ENCODE measurements at places on chromosomes 3 and 15. TPM values are rescaled to one million over a fixed set of nuclear protein-coding genes. Genes with fewer than 3 reads are reported as not detected.

Gene RARB
- total RNA-seq = 8.9 TPM

Gene CORO2B
- total RNA-seq = 7.2 TPM

Gene RGMA
- total RNA-seq = 20.3 TPM

Gene C3orf49
- total RNA-seq = not detected

Gene LIPH
- total RNA-seq = not detected

Gene NEDD4
- 22.6 TPM for total RNA-seq

Gene NAA80
- 9.1 TPM for total RNA-seq

Gene GOLGA6L7
- total RNA-seq = not detected

Gene CLDN18
- total RNA-seq = not detected

Data from posterior vena cava (tissue), 2 donors.